ENCODE measurements at places on chromosomes 12 and 14.
A peak's percentile ranks its signal among the peaks of the same experiment; 100 is the strongest.

- peak; percentile 60 for DNase-seq
Measured at GRCh38 chr12:5988659-5989116, 43.6 kb upstream of the ANO2 start.

- DNase-seq, result no peak
Measured at GRCh38 chr12:111645433-111645832, 40.3 kb downstream of the BRAP start.

DNA sequence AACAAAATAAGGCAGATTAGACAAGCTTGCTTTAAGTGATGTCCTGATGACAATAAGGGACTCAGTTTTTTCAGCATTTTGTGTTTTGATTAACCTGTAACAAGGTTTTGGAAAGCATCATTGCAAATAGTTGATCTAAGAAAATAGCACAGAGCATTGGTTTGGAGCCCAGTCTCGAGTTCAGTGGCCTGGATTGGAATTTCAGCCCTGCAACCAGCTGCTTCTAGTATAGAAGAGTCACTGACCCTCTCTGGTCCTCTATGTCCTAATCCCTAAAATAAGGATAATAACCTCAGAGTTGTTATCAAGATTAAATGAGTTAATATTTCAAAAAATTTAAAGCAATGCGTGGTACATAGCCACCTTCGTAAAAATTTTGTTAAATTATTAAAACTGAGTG is 25.5 kb downstream of the PDZRN4 start:
- DNase-seq, result no peak

DNA sequence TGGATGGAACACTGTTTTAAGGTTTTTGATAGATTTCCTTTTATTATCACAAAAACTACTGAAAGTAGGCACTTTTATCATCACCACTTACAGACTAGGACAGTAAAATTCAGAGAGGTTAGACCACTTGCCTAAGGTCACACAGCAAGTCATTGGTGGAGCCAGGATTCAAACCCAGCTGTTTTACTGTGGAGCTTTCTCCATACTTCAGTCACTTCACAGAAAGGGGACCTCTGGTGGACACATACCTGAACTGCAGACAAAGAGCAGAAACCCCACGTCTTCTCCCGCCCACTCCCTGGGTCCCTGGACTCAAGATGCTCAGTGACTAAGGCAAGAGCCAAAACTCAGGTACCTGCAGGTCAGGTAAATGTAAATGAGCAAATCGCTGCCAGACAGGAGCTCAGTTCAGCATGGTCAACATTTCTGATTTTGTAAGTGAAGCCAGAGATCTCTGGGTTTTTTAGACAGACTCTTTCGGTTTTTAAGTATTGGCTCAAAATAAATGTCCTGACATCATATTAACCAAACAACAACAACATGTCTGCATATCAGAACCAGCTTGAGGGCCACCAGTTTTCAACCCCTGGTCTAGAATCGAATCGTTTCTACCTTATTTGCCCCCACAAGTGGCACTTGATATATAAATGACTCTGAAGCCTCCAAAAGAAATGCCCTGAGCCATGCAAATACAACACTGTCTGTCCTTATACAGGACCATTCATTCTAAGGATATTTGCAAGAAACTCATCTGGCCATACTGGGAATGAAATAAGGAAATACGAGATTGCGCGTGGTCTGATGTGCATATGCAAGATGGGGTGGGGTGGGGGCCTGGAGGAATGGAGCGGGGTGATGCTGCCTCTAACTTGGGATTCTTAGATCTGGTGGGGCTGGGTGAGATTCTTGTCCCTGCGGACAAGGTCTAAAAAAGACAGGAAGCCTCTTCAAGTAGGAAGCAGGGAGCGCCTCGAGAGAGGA is 110.9 kb downstream of the KSR2 start:
- peak; percentile 23 for DNase-seq

- no peak for DNase-seq
Measured at GRCh38 chr12:107503887-107504885, 181.4 kb upstream of the PWP1 start.

Data from fibroblast of the conjunctiva (primary cell).